ENCODE measurements at places on chromosomes 1 and 21. TPM values are rescaled to one million over a fixed set of nuclear protein-coding genes. Genes with fewer than 3 reads are reported as not detected.

Gene KRTAP21-1
- not detected for total RNA-seq

DNA sequence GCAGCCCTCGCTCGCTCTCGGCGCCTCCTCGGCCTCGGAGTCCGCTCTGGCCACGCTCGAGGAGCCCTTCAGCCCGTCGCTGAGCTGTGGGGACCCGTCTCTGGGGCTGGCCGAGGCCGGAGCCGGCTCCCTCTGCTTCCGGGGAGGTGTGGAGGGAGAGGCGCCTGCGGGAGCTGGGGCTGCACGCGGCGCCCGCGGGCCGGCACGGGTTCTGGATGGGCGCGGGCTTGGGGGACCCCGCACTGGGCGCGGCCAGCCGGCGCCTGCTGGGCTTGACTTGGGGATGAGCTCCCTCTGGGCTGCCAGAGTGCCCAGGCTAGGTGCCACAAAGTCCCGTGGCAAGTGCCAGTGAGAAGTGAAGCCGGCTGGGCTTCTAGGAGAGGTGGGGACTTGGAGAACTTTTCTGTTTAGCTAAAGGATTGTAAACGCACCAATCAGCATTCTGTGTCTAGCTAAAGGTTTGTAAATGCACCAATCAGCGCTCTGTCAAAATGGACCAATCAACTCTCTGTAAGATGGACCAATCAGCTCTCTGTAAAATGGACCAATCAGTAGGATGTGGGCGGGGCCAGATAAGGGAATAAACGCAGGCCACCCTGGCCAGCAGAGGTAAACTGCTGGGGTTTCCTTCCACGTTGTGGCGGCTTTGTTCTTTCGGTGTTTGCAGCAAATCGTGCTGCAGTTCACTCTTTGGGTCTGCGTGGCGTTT lies 20.2 kb downstream of the EXOC8 start:
- peaks cover 3% of the 10 kb centered on the region for H3K4me1 ChIP-seq
- H3K27me3 ChIP-seq = peaks cover 2% of the 10 kb centered on the region
- no peak overlapping the region for H3K4me3 ChIP-seq
- no peaks in the 10 kb centered on the region for H3K36me3 ChIP-seq
- H3K27ac ChIP-seq = no peak overlapping the region
- no peak for DNase-seq

DNA sequence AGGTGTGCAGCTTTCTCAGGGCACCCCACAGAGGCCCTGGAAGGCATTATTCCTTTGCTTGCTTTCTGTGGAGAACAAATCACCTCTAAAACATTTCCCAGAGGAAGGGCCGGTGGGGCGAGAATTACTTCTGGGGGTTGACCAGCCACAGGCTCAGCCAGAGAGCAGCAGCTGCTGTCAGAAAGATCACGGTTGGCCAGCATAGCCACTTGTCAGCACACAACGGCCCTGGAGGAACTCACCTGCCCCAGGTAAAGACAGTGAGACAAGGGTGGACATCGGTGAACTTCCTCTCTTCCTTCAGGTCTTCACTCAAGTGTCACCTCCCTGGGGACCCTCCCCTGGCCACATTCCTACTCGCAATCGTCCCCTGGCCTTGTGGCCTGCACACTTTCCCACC lies 69.5 kb upstream of the CLDN14 start:
- no peak overlapping the region for H3K4me3 ChIP-seq
- no peaks in the 10 kb centered on the region for H3K4me1 ChIP-seq
- no peaks in the 10 kb centered on the region for H3K36me3 ChIP-seq

Gene FAAH
- total RNA-seq = 7.6 TPM

- H3K4me1 ChIP-seq = no peaks in the 10 kb centered on the region
- H3K27me3 ChIP-seq = no peaks in the 10 kb centered on the region
- no peak overlapping the region for H3K4me3 ChIP-seq
- no peaks in the 10 kb centered on the region for H3K36me3 ChIP-seq
- no peak overlapping the region for H3K27ac ChIP-seq
Observed at GRCh38 chr21:40577285-40578043, 269.5 kb downstream of the DSCAM start.

DNA sequence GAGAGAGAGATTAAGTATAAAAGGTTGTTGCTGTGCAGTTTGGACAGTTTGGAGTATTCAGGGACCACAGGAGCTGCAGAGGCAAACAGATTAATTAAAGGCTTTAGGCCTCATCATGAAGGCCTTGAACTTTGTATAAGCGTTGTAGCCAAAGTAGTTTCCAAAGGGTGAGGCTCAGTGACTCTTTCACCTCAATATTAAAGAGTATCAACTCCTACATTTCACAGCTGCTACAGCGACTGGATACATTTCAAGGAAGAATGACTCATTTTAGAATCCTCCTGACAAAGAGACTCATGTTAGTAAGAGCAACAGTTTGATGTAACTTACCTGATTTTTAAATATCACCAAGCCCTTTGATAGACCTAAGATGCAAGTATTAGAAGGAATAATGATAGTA lies 355.5 kb downstream of the HLX start:
- no peak overlapping the region for H3K27ac ChIP-seq
- no peaks in the 10 kb centered on the region for H3K4me1 ChIP-seq
- no peak for DNase-seq
- no peaks in the 10 kb centered on the region for H3K36me3 ChIP-seq
- no peak overlapping the region for H3K4me3 ChIP-seq

GRCh38 chr1:114956570-114956969 lies 73.1 kb upstream of the TSHB start:
- no peak overlapping the region for H3K4me3 ChIP-seq
- no peaks in the 10 kb centered on the region for H3K4me1 ChIP-seq
- no peaks in the 10 kb centered on the region for H3K36me3 ChIP-seq
- peaks cover 26% of the 10 kb centered on the region for H3K27me3 ChIP-seq
- H3K27ac ChIP-seq = no peak overlapping the region
- DNase-seq = no peak

Gene FOXO6
- not detected for total RNA-seq

GRCh38 chr21:32812035-32812434 lies 40.5 kb upstream of the PAXBP1 start:
- no peak for DNase-seq
- no peaks in the 10 kb centered on the region for H3K27me3 ChIP-seq
- H3K4me3 ChIP-seq = no peak overlapping the region
- no peaks in the 10 kb centered on the region for H3K36me3 ChIP-seq
- no peaks in the 10 kb centered on the region for H3K4me1 ChIP-seq

DNA sequence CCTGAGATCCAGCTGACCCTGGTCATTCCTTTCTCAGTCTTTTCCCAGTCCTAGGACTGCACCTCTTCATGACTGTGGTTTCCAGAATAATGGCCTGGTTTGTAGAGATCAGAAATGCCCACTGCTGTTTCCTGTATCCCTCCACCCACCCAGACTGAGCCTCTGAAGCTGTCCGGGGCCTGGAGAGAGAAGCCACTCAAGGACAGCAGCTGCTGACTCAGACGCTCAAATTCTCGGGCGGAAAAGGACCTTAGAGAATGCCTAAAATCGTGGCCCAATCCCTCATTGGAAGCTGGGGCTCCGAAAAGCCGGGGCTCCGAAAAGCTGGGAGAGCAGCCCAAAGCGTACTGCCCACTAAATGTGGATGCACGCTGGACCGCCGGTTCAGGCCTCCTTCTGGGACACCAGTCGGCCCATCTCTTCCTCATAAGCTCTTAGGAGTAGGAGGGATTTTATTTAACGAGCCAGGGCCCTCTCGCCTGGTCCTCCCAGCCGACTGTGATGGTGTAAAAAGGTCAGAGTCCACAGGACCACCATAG lies 7.8 kb upstream of the GPR61 start:
- H3K36me3 ChIP-seq = no peaks in the 10 kb centered on the region
- no peak for DNase-seq
- H3K4me3 ChIP-seq = peak overlapping the region; percentile 40
- H3K4me1 ChIP-seq = peaks cover 39% of the 10 kb centered on the region

- no peaks in the 10 kb centered on the region for H3K36me3 ChIP-seq
- DNase-seq = no peak
- H3K27ac ChIP-seq = no peak overlapping the region
- no peaks in the 10 kb centered on the region for H3K4me1 ChIP-seq
Observed at GRCh38 chr1:206979379-206980043, 9.3 kb upstream of the FCAMR start.

DNA sequence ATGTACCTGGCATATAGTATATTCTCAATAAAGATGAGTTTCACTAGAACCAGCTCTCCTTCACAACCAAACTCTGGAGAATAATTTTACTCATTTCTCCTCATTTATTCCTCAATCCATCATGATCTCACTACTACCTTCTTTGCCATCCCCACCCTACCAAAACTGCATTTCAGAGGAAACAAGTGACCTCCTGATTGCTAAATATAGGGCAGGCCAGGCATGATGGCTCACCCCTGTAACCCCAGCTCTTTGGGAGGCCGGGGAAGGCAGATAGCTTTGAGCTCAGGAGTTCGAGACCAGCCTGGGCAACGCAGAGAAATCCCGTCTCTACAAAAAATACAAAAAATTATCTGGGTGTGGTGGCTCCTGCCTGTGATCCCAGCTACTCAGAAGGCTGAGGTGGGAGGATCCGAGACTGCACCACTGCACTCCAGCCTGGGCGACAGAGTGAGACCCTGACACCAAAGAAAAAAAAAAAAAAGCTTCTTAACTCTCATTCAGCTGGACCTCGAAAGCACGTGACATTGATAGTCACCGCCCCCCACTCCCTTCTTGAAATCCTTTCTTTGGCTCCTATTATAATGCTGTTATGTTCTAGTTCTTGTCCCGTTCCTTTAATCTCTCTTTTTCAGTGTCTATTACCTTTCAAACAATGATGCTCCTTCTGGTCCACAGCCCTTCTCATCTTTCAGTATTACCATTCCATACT lies 2.1 kb downstream of the TESK2 start:
- peaks cover 3% of the 10 kb centered on the region for H3K27me3 ChIP-seq
- H3K36me3 ChIP-seq = no peaks in the 10 kb centered on the region
- H3K4me1 ChIP-seq = peaks cover 13% of the 10 kb centered on the region

Gene AMY1A
- total RNA-seq = not detected

DNA sequence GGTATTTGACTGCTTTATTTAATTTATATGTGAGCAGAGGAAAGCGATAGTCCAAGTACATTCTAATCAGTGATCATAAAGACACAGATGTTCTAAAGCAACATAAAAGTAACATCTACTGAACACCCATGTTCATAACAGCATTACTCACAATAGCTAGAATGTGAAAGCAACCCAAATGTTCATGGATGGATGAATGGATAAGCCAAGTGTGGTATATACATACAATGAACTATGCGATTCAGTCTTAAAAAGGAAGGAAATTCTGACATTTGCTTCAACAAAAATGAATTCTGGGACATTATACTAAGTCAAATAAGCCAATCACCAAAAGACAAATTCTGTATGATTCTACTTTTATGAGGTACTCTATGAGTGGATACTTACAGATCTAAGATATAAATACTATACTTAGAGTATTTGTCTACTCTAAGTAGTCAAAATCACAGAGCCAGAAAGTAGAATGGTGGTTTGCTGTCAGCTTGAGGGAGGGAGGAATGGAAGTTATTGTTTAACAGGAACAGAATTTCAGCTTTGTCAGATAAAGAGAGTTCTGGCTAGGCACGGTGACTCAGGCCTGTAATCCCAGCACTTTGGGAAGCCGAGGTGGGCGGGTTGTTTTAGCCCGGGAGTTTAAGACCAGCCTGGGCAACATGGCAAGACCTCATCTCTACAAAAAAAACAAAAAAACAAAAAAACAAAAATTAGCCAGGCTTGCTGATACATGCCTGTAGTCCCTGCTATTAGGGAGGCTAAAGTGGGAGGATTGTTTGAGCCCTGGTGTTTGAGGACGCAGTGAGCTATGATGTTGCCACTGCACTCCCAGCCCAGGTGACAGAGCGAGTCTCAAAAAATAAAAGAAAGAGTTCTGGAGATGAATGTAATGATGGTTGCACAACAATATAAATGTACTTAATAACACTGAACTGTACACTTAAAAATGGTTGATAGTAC lies 79.7 kb upstream of the ARHGAP29 start:
- no peaks in the 10 kb centered on the region for H3K4me1 ChIP-seq
- H3K36me3 ChIP-seq = no peaks in the 10 kb centered on the region
- no peak for DNase-seq
- H3K27me3 ChIP-seq = no peaks in the 10 kb centered on the region
- H3K4me3 ChIP-seq = no peak overlapping the region

Gene FBXO2
- 2.1 TPM for total RNA-seq

Gene SPRR3
- total RNA-seq = not detected

DNA sequence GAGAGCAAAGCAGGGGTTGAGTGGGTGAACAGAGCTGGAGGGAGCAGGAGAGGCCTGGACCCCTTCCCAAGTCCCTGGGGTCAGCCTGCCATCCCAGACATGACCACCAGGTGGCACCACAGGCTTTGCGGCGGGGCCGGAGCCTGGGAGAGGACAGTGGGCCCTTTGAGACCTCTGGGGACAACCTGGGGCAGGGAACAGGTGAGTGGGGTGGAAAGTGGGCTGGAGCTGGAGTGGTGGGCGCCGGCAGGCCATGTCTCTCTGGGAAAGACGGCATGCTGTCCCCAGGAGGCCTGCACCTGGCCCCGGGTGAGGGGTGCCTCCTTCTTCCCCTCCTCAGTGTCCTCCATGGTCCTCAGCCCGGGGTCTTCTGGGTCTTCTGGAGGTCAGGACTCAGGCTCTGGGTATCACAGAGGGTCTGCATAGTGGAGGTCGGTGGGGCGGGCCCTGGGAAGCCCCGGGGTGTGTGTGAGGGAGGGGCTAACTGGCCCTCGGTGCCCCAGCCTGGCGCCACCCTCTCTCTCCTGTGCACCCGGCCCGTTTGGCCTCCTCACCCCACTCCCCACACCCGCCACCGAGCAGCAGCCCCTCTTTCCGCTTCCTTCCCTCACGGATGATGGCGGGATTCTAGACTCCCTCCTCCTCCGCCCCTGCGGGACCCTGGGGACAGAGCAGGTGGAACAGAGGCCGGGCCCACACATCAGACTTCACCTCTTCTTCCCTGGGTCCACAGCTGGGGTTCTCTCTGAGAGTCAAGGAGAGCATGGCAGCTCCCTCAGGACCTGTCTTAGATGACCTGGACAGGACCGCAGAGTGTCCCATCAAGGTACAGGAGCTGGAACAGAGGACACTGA lies 28.5 kb upstream of the PKP1 start:
- no peak overlapping the region for H3K4me3 ChIP-seq
- H3K36me3 ChIP-seq = no peaks in the 10 kb centered on the region
- DNase-seq = peak; percentile 61
- no peaks in the 10 kb centered on the region for H3K4me1 ChIP-seq
- H3K27ac ChIP-seq = no peak overlapping the region

GRCh38 chr1:238063454-238063853 lies 172.7 kb upstream of the ZP4 start:
- H3K4me3 ChIP-seq = no peak overlapping the region
- H3K36me3 ChIP-seq = no peaks in the 10 kb centered on the region
- no peak overlapping the region for H3K27ac ChIP-seq
- H3K27me3 ChIP-seq = no peaks in the 10 kb centered on the region
- no peak for DNase-seq

GRCh38 chr1:23543707-23544443 lies 12.8 kb upstream of the E2F2 start:
- H3K27me3 ChIP-seq = no peaks in the 10 kb centered on the region
- no peak for DNase-seq
- no peaks in the 10 kb centered on the region for H3K36me3 ChIP-seq

DNA sequence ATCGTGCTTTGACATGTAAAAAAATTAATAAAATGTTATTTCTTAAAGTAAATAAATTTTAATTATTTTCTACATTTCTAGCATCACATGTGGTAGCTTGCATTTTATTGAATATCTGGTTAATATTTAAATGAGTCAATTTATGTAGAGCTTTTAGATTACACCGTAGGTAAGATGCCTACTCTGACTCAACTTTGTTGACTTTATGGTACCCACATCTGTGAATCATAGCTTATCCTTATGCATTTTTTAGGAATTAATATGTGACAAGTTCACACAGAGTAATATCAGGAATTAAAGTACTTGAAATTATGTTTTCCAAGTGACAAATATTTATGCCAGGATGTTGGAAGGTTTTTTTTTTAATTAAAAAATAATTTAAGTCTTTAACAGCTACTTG lies 120.7 kb downstream of the LEPR start:
- no peaks in the 10 kb centered on the region for H3K27me3 ChIP-seq
- H3K36me3 ChIP-seq = no peaks in the 10 kb centered on the region
- H3K4me3 ChIP-seq = no peak overlapping the region
- no peak overlapping the region for H3K27ac ChIP-seq
- H3K4me1 ChIP-seq = no peaks in the 10 kb centered on the region

Gene KRTAP21-2
- not detected for total RNA-seq

Data from activated CD4-positive, alpha-beta T cell treated with anti-CD3 and anti-CD28 coated beads, Interleukin-2, amount 10 ng/mL, durations not matched to agents 7 days and 5 days (primary cell).